Kasumi-1 (cell line): ENCODE measurements at places on chromosomes 3 and 15.
A peak's percentile ranks its signal among the peaks of the same experiment; 100 is the strongest.

DNA sequence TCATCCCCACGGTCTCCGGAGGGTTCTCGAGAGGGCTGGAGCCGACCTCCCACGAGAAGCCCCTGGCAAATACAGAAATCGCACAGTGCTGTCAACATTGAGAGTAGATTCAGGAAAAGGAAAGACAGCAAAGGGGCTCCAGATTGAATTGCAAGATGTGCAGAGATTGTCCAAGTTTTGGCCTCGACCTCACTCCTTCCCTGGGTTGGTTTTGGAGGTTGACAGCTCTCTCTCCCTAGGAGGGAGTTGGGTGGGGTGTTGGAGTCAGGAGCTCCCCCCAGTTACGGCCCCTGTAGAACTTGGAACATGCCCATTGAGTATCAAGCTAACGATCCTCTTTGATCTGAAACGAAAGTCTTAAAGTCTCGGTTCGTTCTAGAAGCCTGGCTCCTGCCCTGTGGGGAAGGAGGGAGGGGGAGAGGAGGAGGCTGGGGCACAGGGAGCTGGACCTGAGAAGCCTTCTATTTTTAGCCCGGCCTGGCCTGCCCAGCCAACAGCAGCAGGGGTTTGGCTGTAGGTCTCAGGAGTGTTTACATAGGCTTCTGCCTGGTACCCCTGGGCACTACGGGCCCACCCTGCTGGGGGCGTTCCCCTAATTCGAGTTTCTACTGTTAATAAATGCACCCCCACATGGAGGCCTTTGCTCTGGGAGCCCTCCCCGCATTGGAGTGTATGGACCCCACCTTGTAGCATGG is 672 bp upstream of the KY start:
- DNase-seq = no peak

DNA sequence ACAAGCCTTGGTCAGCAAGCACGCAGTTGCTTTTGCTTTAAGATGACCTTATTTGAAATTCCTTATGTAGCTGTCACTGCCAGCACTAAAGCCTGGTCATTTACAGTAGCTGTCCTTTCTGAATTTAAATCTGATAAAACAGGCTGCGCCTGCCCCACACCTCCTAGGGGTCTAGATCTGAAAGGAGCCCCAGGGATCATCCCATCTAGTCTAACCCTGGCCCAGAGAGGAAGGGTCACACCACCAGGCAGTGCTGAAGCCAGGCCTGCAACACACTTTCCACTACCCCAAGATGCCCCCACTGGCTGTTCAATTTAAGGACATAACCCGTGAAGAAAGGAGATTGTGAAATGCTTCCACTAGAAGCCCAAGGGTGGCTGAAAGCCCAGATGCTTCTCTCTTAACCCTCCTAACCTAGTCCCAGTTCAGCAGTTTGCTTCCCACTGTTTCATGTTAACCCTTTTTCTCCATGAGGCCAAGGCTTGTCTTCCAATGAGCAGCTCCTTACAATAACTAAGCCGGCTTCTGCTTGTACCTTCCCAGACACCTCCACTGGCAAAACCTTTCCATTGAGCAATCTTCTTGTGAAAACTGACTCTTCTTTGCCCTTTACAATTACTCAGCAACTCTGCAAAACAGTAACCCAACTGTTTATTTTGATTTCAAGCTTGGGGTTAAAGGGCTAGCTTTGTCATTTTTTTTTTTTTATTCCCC is 198.9 kb upstream of the LPP start:
- peak; percentile 34 for DNase-seq

DNA sequence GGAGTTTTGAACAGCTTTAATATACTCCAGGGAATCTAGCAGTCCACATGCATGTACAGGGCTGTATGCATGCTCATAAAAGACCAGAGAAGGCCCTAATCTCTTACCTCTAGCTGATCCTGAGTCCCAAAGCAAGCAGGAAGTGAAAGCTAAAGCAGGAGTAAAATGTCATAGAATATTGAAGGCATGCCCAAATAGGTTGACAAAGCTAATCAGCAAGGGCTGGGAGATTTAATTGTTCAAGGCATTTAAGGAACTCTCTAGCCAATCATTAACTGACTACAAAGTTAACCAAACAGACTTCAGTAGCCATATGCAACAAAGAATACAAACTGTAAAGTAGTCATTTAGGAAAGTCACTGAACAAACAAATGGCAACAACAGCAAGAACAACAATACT is 85.8 kb upstream of the KBTBD8 start:
- DNase-seq = no peak

DNA sequence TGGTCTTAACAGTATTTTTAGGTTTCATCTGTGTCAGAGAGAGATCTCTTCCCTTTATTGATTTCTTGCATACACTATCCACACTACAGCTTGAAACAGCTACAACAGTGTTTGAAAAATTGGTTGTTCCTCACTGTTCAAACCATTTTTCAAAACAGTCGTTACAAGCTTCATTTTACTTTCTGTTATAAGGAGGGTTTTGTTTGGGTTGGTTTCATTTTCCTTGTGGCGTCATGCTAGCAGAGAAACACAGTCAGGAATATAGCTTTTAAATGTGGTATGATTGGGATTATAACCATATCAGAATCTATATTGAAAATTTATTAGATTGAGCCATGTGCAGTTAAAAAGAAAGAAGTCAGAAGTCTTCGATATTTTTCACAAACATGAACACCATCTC is 400.6 kb downstream of the ZBTB20 start:
- DNase-seq = no peak

GRCh38 chr3:71252466-71252865 is 331.1 kb downstream of the FOXP1 start:
- DNase-seq = no peak

GRCh38 chr3:23865595-23866396 is 51.0 kb downstream of the NKIRAS1 start:
- no peak for DNase-seq
